Mesenteric fat pad (tissue), 1 donor: ENCODE measurements at places on chromosomes 1 and 21.

DNA sequence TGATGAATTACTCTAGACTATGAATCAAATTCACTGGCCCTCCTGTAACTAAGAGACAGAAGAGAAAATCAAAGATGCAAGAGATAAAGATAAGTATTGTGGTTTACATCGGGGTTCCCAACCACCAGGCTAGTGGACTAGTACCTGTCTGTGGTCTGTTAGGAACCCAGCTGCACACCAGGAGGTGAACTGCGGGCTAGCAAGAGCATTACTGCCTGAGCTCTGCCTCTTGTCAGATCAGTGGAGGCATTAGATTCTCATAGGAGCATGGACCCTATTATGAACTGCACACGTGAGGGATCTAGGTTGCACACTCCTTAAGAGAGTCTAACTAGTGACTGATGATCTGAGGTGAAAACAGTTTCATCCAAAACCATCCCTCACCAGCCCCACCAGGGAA is 58.9 kb upstream of the DUSP10 start:
- DNase-seq: no peak

- no peak for DNase-seq
These were observed 3.8 kb upstream of the DMBX1 start for GRCh38 chr1:46485564-46486431.

DNA sequence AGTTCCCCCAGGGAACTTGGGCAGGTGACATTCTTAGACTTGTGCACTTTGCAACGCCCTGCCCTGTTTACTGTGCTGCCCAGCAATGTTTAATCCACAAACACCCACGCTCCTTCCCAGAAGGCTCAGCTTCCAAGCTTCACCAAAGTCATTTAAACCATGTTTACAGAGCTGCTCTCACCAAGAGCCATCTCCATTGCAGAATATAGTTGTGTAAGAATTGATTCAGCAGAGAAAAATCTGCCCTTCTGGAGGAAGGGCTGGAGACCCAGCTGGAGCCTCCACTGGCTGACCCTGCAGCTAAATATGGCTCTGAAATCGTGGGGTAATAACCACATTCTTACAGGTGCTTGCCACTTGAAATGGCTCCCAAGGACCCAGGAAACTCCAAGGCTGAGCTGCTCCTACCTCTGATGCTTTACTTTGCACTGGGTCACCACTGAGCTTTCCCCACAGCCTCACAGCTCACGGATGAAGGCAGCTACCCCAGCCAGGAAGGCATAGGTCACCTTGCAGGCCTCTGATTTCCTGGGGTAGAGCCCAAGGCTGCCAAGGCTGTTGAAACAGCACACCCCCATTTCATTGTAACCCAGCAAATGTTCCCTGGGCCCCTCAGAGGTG is 8.7 kb downstream of the CAPN2 start:
- DNase-seq: no peak

DNA sequence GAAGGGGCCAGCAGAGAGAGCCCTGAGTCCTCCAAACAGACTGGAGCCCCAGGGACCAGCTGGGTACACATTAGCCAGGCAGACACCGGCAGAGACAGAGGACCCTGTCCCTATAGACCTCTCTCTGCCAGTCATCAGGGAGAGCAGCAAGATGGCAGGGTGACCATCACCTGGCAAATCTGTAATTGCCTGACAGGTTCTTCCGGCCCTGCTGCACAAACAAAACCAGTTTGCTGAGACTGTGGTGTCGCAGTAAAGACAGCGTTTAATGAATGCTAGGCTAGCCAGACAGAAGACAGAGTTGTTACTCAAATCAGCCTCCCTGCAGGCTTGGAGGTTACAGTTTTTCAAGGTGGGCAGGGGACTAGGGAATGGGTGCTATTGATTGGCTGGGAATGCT is 618.9 kb downstream of the NPHP4 start:
- DNase-seq: peak; percentile 37

DNA sequence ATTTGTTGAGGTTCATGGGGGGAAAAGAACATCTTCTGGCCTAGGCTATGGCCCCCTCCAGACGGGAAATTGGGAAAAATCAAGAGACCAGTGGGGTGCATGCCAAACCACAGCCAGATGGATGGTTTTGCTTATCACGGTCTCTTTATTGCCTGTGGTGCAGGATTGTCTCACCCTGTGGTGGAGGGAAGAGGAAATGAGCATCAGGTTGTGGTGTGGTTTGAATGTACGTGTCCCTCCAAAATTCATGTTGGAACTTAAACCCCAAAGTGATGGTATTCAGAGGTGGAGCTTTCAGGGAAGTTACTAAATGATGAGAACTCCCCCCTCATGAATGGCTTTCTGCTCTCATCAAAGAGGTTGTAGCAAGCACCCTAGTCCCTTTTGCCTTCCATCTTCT is 525.7 kb downstream of the NPHP4 start:
- DNase-seq: no peak

GRCh38 chr1:245118066-245118465 is 36.7 kb upstream of the KIF26B start:
- no peak for DNase-seq
